ENCODE measurements at places on chromosomes 5 and 9. TPM values are rescaled to one million over a fixed set of nuclear protein-coding genes. Genes with fewer than 3 reads are reported as not detected.

The CCL27 gene
- total RNA-seq: not detected

The SH3PXD2B gene
- 13.2 TPM for total RNA-seq

The LCN9 gene
- total RNA-seq: not detected

DNA sequence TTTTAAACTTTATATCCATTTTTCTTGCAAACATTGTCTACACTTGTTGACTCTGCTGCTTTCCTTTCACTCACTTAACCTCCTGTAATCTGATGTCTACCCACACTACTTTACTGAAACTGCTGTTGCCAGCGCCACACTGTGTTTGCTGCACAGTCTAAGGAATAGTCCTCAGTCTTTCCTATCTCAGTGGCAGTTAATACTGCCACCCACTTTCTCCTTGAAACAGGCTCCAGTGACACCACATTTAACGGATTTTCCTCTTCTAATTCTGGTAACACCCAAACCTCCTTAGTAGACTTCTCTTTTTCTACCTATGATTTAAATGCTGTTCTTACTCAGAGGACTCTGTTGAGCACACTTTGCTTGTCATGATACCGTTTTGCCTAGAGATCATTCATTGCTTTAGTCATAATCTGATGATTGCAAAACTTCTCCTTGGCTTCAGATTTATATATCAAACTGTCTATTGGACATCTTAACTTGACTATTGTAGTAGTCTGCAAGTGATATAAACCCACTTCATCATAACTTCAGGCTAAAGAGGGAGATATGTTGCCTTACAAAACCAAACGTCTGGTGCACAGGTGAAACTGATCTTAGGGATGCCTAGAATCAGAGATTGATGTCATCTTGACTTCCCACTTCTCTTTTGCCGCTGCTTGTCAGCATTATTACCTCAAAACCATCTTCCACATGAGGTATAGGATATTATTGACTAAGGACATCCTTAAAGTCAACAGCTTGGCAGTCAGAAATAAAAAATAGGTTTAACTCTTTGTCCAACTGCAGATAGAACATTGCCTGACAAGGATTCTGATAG is 94.1 kb downstream of the CDC42SE2 start:
- H3K27me3 ChIP-seq: no peaks in the 10 kb centered on the region
- no peak overlapping the region for H3K27ac ChIP-seq
- no peak overlapping the region for H3K4me3 ChIP-seq
- H3K4me1 ChIP-seq: no peaks in the 10 kb centered on the region
- DNase-seq: no peak
- H3K36me3 ChIP-seq: no peaks in the 10 kb centered on the region

- no peaks in the 10 kb centered on the region for H3K27me3 ChIP-seq
- H3K36me3 ChIP-seq: no peaks in the 10 kb centered on the region
- no peak overlapping the region for H3K4me3 ChIP-seq
- no peak for DNase-seq
- H3K4me1 ChIP-seq: peaks cover 8% of the 10 kb centered on the region
These were observed 1080.5 kb upstream of the DMAC1 start for GRCh38 chr9:8880060-8880459.

- H3K4me1 ChIP-seq: peaks cover 7% of the 10 kb centered on the region
- no peaks in the 10 kb centered on the region for H3K36me3 ChIP-seq
- peak overlapping the region; percentile 82 for H3K4me3 ChIP-seq
These were observed 962 bp upstream of the NR6A1 start for GRCh38 chr9:124771867-124772679.

The SSBP2 gene
- total RNA-seq: 28.0 TPM

- no peaks in the 10 kb centered on the region for H3K27me3 ChIP-seq
- no peaks in the 10 kb centered on the region for H3K36me3 ChIP-seq
- H3K4me3 ChIP-seq: no peak overlapping the region
- no peaks in the 10 kb centered on the region for H3K4me1 ChIP-seq
- DNase-seq: peak; percentile 44
- peak overlapping the region; percentile 36 for H3K27ac ChIP-seq
These were observed 58.2 kb upstream of the GGTA1 start for GRCh38 chr9:121557581-121558447.

The MYORG gene
- total RNA-seq: 57.0 TPM

- no peaks in the 10 kb centered on the region for H3K4me1 ChIP-seq
- no peaks in the 10 kb centered on the region for H3K36me3 ChIP-seq
- no peak overlapping the region for H3K27ac ChIP-seq
- H3K27me3 ChIP-seq: no peaks in the 10 kb centered on the region
These were observed 294.3 kb downstream of the TAF11L14 start for GRCh38 chr5:17928581-17928981.

- H3K4me1 ChIP-seq: no peaks in the 10 kb centered on the region
- no peaks in the 10 kb centered on the region for H3K27me3 ChIP-seq
- no peak for DNase-seq
- no peaks in the 10 kb centered on the region for H3K36me3 ChIP-seq
- no peak overlapping the region for H3K27ac ChIP-seq
These were observed 33.7 kb downstream of the ABITRAM start for GRCh38 chr9:108967916-108968315.

The GKAP1 gene
- total RNA-seq: 3.7 TPM

DNA sequence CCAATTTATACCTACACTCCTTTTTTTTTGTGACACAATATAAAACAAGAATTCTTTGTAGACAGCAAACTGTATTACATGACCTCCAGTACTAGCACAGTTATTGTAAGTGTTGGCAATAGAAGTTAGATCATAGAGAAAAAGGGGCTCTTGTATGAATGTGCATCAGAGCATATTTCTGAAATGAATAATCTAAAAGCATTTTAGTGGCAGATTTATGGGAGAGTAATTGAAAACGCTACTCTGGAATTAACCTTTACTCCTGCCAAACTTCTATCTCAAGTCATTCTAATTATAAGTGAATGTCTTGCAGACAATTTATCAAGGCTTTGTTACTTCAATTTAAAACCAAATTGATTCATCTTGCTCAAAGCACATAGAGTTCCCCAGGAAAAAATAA is 968.1 kb downstream of the TAF11L14 start:
- no peak overlapping the region for H3K4me3 ChIP-seq
- H3K27ac ChIP-seq: no peak overlapping the region
- H3K27me3 ChIP-seq: no peaks in the 10 kb centered on the region
- no peaks in the 10 kb centered on the region for H3K36me3 ChIP-seq

The SLC6A7 gene
- 5.0 TPM for total RNA-seq

The LRRC26 gene
- total RNA-seq: 64.6 TPM

GRCh38 chr5:98769210-98769958 is 4.1 kb upstream of the RGMB start:
- DNase-seq: peak; percentile 79
- peak overlapping the region; percentile 79 for H3K27ac ChIP-seq
- no peaks in the 10 kb centered on the region for H3K4me1 ChIP-seq
- H3K36me3 ChIP-seq: no peaks in the 10 kb centered on the region

- H3K4me1 ChIP-seq: no peaks in the 10 kb centered on the region
- H3K27me3 ChIP-seq: no peaks in the 10 kb centered on the region
- no peak overlapping the region for H3K4me3 ChIP-seq
- H3K27ac ChIP-seq: no peak overlapping the region
- DNase-seq: no peak
- H3K36me3 ChIP-seq: no peaks in the 10 kb centered on the region
These were observed 852.7 kb upstream of the DMAC1 start for GRCh38 chr9:8652255-8652654.

- H3K27ac ChIP-seq: no peak overlapping the region
- H3K4me1 ChIP-seq: no peaks in the 10 kb centered on the region
- H3K4me3 ChIP-seq: no peak overlapping the region
- no peak for DNase-seq
These were observed 13.4 kb downstream of the MAST4 start for GRCh38 chr5:66609615-66610014.

- DNase-seq: no peak
- no peaks in the 10 kb centered on the region for H3K27me3 ChIP-seq
- H3K36me3 ChIP-seq: no peaks in the 10 kb centered on the region
These were observed 5.5 kb upstream of the EXOSC2 start for GRCh38 chr9:130688072-130688471.

DNA sequence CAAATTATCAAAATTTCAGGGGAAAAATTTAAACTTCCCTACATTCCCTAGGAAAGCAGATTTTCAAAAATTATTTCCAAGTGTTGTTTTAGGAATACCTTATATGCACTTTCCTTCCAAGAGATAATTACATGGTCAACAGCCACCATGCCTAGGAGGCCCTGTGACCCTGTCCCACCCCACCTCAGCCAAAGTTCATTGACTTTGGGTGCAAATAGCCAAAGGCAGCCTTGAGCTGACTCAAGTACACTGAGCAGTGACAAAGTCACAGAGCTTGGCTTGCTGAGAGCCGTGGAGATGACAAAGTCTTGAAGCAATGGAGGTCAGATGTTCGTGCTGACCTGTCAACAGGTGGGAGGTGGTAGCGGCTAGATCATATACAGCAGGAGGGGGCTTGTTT is 24.3 kb upstream of the FBP1 start:
- DNase-seq: no peak
- no peaks in the 10 kb centered on the region for H3K36me3 ChIP-seq
- H3K27me3 ChIP-seq: no peaks in the 10 kb centered on the region
- H3K4me1 ChIP-seq: no peaks in the 10 kb centered on the region
- H3K27ac ChIP-seq: no peak overlapping the region

DNA sequence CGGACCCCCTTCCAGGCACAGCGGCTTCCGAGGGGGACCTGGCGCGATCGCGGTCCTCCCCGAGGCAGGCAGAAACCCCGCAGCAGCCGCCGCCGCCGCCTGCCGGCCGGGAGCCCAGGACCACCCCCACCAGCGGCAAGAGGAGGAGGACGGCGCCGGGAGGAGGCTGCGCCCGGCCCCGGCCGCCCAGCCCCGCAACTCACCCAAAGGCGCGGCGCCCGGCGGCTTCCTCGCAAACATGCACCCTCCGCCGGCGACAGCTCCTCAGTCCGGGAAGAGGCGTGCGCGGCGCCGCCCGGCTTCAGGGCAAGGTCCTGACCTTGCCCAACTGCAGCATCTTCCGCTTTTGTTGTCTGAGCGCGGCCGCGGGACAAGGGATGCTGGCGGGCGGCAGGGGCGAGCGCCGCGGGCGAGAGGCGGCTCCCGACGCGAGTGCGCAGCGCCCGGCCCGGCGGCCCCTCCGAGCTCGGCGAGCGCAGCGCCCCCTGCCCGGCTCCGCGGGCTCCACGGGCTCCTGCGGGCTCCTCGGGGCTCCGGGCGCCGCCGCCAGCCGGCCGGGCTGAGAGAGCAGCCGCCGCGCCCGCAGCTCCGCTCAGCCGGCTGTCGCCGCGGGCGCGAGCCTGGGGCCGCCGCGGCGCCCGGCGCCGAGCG is 507 bp downstream of the CTNND2 start:
- no peaks in the 10 kb centered on the region for H3K4me1 ChIP-seq
- peak overlapping the region; percentile 22 for H3K4me3 ChIP-seq
- H3K27ac ChIP-seq: no peak overlapping the region
- DNase-seq: no peak
- peaks cover 31% of the 10 kb centered on the region for H3K27me3 ChIP-seq

- no peak overlapping the region for H3K4me3 ChIP-seq
- DNase-seq: peak; percentile 63
- H3K4me1 ChIP-seq: peaks cover 7% of the 10 kb centered on the region
- no peaks in the 10 kb centered on the region for H3K36me3 ChIP-seq
- no peaks in the 10 kb centered on the region for H3K27me3 ChIP-seq
- H3K27ac ChIP-seq: peak overlapping the region; percentile 49
These were observed 3.6 kb downstream of the TMC1 start for GRCh38 chr9:72524820-72525540.

DNA sequence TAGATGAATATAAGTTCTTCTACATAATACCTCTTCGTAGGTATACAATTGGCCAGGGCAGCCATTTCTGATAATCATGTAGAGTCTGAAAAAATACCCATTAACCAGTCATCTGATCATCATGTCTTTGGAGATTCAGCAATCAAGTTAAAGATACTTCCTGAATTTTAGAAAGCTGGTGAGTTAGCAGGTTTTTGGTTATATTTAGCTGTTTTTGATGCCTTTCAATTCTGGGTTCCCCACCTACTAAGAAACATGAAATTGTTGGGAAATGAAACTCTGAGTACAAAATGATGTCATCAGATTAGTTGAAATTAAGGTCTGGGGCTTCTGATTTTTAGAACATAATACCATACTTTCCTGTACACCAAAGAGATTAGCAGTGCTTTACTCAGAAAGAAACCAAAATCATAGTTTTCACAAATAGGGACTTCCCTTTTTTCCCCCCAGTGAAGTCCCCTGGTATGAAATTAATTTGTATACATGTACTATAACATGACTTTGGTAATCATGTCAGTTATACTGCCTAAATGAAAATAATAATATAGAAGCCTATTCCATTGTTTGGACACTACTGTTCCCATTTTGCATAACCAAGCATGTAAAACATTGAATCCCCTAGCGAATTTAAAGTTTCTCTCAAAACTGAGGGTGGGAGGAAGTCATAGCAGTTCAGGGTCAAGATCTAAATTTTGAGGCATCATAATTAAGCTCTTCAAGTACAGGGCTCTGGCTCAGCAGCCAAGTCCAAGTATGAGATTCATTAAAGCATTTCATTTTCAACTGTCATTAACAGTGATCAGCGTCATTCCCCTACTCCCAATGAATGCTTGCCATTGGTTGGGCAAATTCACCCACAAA is 17.9 kb downstream of the PRLR start:
- H3K36me3 ChIP-seq: no peaks in the 10 kb centered on the region
- H3K27me3 ChIP-seq: no peaks in the 10 kb centered on the region
- no peak overlapping the region for H3K27ac ChIP-seq
- DNase-seq: no peak
- no peaks in the 10 kb centered on the region for H3K4me1 ChIP-seq

The ARID3C gene
- total RNA-seq: not detected

- no peak overlapping the region for H3K27ac ChIP-seq
- no peak for DNase-seq
- H3K36me3 ChIP-seq: no peaks in the 10 kb centered on the region
- H3K4me1 ChIP-seq: no peaks in the 10 kb centered on the region
- H3K27me3 ChIP-seq: no peaks in the 10 kb centered on the region
These were observed 97.1 kb upstream of the CDH6 start for GRCh38 chr5:31096238-31096865.

DNA sequence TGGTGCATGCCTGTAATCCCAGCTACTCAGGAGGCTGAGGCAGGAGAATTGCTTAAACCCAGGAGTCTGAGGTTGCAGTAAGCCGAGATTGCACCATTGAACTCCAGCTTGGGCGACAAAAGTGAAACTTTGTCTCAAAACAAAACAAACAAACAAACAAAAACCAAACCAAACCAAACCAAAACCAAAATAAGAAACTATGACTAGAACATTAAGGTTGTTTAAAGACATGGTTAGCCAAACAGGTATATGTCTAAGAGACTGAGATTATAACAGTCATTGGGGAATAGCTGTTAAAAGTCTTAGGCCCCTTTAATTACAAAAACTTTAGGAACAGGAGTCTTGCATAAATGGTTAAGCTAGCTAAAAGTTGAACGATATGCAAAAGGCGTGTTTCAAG is 63.6 kb downstream of the PRDM9 start:
- H3K4me1 ChIP-seq: no peaks in the 10 kb centered on the region
- no peak overlapping the region for H3K4me3 ChIP-seq
- no peaks in the 10 kb centered on the region for H3K36me3 ChIP-seq
- no peak for DNase-seq
- H3K27ac ChIP-seq: no peak overlapping the region
